ENCODE measurements at places on chromosomes 1 and 21.

- no peak for DNase-seq
These were observed 657.6 kb downstream of the LMO4 start for GRCh38 chr1:87986130-87986866.

DNA sequence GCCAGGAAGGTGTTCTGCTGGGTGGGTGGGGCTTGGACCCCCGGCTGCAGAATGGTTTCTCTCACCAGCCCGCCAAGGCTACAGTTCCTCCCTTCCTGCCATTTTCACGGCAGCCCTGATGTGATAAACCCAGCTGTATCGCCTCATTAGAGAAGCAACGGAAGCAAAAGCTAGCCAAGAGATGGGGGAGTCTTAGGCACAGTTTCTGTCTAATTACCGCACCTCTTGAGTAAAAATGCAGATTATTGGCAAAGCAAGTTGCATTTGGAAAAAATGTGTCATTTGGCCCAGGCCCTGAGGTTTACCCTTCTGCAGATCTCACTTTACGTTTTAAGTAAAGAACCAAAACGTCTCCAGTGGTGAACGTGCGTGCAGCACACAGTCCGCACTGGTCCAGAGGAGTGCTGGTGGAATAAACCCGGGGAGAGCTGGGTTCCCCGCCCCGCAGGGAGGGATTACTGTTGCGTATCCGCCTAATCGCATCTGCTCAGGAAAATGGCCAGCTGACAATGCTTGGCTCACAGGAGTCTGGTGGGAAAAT is 109.9 kb downstream of the GALNT2 start:
- DNase-seq = peak; percentile 90

GRCh38 chr1:17028662-17029188 is 17.0 kb upstream of the ATP13A2 start:
- DNase-seq = no peak

DNA sequence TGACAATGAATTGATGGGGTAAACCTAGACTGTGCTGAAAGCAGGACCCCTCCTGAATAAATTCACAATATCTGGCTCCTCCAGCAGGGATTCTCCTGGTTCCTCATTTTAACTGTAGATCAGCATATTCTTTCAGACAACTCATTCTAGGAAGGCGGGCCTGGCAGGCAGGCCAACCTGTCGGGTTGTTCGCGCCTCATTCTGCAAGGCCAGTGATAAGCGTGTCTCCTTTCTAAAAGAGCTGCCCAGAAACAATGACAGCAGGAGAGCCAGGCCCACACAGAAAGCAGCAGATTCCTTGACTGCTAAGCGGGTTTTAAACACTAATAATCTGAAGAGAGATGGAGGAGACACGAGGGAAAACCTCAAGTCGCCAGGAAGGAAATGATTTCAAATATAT is 70.0 kb downstream of the NTPCR start:
- peak; percentile 48 for DNase-seq

DNA sequence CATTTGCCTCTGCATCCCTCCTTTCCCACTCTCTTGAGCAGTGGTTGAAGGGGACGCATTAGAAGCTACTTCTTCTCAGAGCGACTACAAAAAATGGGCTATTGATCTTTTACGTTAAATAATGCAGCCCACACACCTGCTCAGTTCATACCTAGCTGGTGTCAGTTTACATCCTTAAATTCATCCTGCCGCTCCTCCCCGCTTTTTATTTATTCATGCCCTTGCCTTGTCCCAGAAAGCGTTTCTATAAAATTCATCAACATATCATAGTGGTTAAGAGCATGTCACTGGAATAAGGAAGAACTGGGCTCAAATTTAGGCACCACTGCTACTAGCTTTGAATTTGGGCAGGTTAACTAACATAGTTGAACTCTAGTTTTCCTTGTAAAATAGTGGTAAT is 66.0 kb upstream of the TINAGL1 start:
- DNase-seq = no peak

DNA sequence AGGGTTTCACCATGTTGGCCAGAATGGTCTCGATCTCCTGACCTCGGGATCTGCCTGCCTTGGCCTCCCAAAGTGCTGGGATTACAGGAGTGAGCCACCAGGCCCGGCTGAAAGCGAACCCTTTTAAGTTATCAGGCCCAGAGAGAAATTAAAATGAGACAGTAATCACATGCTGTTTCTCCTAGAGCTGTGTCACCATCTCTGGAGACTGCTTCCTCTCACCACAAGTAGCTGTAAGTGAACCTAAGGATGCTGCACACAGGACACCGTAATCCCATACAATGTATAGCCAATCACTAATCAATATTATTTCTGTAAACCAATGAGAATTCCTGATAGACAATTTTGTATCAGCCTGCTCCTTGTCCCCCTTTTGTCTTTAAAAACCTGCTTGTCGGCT is 5.7 kb upstream of the CSTB start:
- no peak for DNase-seq

GRCh38 chr1:16621300-16621658 is 7.9 kb upstream of the NBPF1 start:
- no peak for DNase-seq

Measured in dorsolateral prefrontal cortex (tissue), 122 donors.